H9 (cell line): ENCODE measurements at places on chromosomes 11 and 22.
A peak's percentile ranks its signal among the peaks of the same experiment; 100 is the strongest.

GRCh38 chr11:112082729-112083128 lies 3.8 kb downstream of the TIMM8B start:
- H3K27me3 ChIP-seq: no peaks in the 10 kb centered on the region
- H3K36me3 ChIP-seq: peaks cover 59% of the 10 kb centered on the region
- H3K4me1 ChIP-seq: no peaks in the 10 kb centered on the region
- DNase-seq: no peak

DNA sequence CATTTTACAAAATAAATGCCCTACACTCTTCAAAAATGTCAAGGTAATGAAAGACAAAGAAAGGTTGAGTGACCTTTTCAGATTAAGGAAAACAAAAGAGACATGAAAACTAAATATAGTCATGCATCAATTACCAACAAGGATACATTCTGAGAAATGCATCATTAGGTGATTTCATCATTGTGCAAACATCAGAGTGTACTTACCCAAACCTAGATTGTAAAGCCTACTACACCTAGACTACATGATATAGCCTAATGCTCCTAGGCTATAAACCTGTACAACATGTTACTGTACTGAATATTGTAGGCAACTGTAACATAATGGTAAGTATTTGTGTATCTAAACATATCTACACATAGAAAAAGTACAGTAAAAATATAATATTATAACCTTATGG lies 26.7 kb downstream of the INTS4 start:
- no peak for DNase-seq
- peaks cover 3% of the 10 kb centered on the region; the same call in 1 of the 3 replicates for H3K36me3 ChIP-seq
- H3K4me3 ChIP-seq: no peak overlapping the region
- no peaks in the 10 kb centered on the region for H3K27me3 ChIP-seq
- no peaks in the 10 kb centered on the region for H3K4me1 ChIP-seq

- no peaks in the 10 kb centered on the region for H3K4me1 ChIP-seq
- H3K36me3 ChIP-seq: no peaks in the 10 kb centered on the region
- DNase-seq: no peak
- H3K27ac ChIP-seq: no peak overlapping the region
- H3K4me3 ChIP-seq: no peak overlapping the region
These were observed 13.0 kb upstream of the MYEOV start for GRCh38 chr11:69280994-69281393.

- no peaks in the 10 kb centered on the region for H3K36me3 ChIP-seq
- peaks cover 8% of the 10 kb centered on the region; the same call in 1 of the 2 replicates for H3K4me1 ChIP-seq
- no peak for DNase-seq
- no peak overlapping the region for H3K27ac ChIP-seq
- H3K4me3 ChIP-seq: no peak overlapping the region
- H3K27me3 ChIP-seq: no peaks in the 10 kb centered on the region
These were observed 10.1 kb upstream of the GAB2 start for GRCh38 chr11:78427615-78428265.

DNA sequence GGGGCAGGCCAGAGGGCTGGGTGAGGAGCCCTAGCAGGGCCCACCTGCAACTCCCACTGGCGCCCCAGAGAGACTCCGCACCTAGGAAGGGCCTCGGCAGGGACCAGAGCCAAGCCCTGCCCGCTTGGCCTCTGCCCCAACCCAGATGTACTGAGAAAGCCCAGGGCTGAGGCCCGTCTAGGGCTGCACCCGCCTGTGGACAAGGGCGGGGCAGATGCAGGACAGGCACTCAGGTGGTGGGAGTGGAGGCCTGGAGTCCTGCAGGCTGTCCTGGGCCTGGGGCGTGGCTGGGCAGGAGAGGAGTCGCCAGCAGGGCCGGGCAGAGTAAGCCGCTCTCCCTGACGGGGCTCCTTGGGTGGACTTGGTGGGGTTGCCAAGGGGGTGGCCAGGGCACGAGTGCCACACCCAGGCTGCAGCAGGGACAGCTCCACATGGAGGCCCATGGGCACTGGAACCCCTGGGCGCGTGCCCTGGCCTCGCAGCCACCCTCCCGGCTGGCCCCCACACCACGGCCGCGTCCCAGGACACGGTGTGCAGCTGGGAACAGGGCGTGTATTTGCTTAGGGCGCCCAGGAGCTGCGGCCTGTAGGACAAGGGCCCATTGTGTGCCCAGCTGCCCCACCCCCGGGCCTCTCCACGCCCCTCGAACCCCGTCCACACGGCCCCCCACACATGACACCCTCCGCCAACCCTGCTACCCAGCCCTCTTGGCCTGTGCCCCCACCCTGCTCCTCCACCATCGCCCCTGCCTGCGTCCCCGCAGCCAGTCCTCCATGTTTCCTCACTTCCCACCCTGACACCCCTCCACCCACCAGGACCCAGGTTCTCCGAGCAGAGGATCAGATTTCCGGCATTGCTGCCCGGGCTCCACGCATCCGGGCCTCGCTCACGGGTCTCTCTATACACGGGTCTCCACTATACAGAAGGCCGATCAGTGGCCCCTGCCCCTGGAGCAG lies 11.3 kb upstream of the PIM3 start:
- H3K36me3 ChIP-seq: no peaks in the 10 kb centered on the region
- no peak overlapping the region for H3K27ac ChIP-seq
- DNase-seq: no peak
- no peak overlapping the region for H3K4me3 ChIP-seq

DNA sequence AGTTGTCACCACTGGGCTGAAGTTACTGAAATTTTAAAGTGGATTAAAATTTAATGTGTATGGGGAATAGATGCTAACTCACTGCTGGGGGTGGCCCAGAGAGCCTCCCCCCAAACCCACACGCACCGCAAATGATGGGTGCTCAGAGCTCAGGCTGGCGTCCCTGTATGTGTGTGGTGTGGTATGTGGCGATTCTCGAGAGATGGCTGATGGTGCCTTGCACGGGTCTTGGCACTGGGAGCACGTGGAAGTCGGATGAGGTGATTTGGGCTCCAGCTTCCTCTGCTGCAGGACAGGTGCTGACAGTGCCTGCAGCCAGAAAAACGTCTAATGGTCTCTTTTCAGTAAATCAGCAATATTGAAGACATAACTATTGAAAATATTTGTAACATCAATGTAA lies 1473.3 kb downstream of the TBC1D22A start:
- H3K36me3 ChIP-seq: peaks cover 6% of the 10 kb centered on the region; the same call in 1 of the 3 replicates
- no peaks in the 10 kb centered on the region for H3K27me3 ChIP-seq
- H3K4me1 ChIP-seq: no peaks in the 10 kb centered on the region; the same call in 1 of the 2 replicates
- H3K27ac ChIP-seq: no peak overlapping the region
- H3K4me3 ChIP-seq: no peak overlapping the region; the same call in 2 of the 3 replicates
- DNase-seq: no peak

DNA sequence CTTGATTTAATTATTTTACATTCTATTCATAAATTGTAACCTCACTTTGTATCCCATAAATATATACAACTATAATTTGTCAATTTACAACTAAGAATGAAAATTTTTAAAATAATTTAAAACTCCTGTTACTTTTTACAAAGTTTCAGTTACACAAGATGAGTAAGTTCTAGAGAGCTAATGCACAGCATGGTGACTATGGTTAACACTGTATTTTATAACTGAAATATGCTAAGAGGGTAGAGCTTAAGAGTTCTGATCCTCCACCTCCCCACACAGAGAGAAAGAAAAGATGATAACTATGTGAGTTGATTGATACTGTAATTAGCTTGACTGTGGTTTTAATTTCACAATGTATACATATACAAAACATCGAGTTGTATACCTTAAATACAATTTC lies 412.5 kb upstream of the DDI1 start:
- H3K27ac ChIP-seq: no peak overlapping the region
- no peaks in the 10 kb centered on the region for H3K36me3 ChIP-seq
- no peak for DNase-seq

DNA sequence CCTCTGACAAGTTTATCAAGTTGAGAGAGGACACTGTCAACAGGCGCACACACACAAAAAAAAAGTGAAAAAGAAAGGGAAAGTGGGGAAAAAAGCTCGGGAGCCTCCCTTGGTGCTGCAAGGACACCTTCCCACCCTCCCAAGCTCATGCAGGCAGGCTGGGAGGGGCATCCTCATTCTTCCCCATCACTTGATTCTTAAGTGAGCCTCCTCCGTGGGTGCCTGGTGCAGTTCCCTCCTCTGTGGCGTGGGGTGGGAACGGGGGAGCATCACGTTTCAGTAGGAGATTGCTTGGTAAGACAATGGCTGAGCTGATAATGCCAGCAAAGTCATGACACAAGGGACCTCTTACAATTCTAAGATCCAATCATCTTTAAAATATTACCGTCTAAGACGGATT lies 108.8 kb downstream of the NXPE2 start:
- DNase-seq: no peak
- H3K4me3 ChIP-seq: no peak overlapping the region
- H3K27ac ChIP-seq: no peak overlapping the region
- no peaks in the 10 kb centered on the region for H3K27me3 ChIP-seq
- H3K4me1 ChIP-seq: no peaks in the 10 kb centered on the region

GRCh38 chr22:28882545-28882877 lies 861 bp upstream of the ZNRF3 start:
- no peaks in the 10 kb centered on the region for H3K27me3 ChIP-seq
- H3K4me3 ChIP-seq: peak overlapping the region; percentile 76
- no peak overlapping the region for H3K27ac ChIP-seq
- no peaks in the 10 kb centered on the region for H3K36me3 ChIP-seq
- H3K4me1 ChIP-seq: peaks cover 10% of the 10 kb centered on the region

GRCh38 chr11:3058753-3059664 lies 1.8 kb upstream of the CARS1 start:
- peak; percentile 71 for DNase-seq
- peaks cover 15% of the 10 kb centered on the region for H3K36me3 ChIP-seq
- peak overlapping the region; percentile 58; the same call in 2 of the 3 replicates for H3K4me3 ChIP-seq
- H3K27me3 ChIP-seq: no peaks in the 10 kb centered on the region
- H3K27ac ChIP-seq: no peak overlapping the region

DNA sequence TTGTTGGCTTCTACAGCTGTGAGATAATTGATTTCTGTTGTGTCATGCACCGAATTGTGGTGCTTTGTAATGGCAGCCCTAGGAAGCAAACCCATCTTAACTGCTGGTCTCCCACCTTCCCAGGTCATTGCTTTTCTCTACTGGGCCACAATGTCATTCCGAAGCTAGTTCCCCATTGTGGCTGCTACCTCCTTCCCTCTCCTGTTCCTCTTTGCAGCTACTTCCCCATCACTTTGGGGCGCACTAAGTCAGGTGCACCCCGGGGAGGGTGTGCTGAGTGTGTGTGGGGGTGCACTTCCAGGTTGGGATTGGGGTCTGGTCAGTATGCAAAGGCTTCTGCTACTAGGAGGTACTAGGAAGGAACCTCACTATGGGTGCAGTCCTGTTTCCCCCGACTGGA lies 109.3 kb downstream of the ST3GAL4 start:
- H3K36me3 ChIP-seq: 0 out of 2 replicates have a peak, but pooled peaks cover 5% of the 10 kb centered on the region
- no peaks in the 10 kb centered on the region for H3K27me3 ChIP-seq
- H3K27ac ChIP-seq: no peak overlapping the region
- no peak overlapping the region for H3K4me3 ChIP-seq
- no peak for DNase-seq
- no peaks in the 10 kb centered on the region; the same call in 1 of the 2 replicates for H3K4me1 ChIP-seq

DNA sequence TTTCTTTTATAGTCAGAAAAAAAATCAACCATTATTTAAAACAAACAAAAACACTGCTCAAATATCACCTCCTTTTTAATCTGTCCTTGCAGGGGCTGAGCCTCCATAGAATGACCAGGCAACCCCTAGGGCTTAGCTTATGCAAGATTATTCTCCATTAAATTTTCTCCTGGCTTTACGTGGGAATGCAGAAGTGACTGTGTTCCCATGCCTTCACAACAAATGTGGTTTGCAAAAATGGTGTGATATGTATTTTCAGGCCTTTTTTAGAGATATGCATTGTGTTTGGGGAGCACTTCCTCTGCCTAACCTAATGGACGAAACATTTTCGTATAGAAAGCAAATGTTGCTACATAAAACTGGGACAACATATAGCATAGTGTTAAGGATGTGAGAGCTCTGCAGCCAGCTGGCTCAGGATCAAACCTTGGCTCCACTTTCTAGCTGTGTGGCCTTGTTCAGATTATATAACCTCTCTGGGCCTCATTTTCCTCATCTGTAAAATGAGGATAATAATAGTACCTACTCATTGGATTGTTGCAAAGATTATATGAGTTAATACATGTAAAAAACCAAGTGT lies 82.6 kb downstream of the PARVA start:
- peaks cover 2% of the 10 kb centered on the region; the same call in 1 of the 2 replicates for H3K27me3 ChIP-seq
- no peak overlapping the region for H3K27ac ChIP-seq
- no peaks in the 10 kb centered on the region for H3K4me1 ChIP-seq
- H3K4me3 ChIP-seq: no peak overlapping the region
- peaks cover 4% of the 10 kb centered on the region; the same call in 1 of the 3 replicates for H3K36me3 ChIP-seq

DNA sequence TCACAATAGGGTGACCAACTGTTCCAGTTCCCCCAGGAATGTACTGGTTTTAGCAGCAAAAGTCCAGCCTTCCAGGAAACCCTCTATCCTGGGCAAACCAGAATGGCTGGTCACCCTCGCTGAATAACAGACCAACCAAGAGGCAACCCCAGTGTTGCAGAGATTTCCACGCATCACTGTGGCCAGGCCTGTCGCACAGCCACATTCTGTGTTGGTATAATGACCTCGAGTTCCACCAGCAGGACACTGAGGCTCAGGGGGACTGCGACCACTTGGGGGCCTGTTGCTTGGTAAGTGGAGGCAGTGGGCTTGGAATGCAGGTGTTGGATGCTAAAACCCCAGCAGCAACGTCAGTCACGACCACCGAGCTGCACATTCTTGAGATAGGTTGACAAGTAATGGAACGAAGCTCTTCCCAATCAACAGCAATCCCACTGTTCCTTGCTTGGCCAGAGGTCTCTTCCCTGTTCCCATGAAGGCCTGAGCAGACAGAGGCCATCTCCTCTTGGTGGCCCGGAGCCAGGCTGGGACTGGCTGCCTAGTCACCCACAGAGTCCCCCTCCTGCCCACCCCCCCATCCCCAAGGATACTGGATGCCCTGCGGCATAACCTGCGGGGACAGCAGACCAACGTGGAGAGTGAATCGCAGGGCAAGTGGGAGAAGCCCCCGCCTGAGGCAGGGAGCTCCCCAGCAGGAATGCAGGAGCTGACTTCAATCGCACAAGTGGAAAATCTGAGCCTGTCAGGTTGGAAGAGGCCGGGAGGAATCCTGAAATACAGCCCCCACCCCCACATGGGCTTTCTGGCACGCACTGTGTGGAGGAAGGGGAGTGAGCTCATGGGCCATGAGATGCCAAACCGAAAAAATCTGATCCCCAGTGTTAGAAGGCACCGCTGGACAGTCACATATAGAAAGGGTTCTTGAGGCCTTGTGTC lies 43.4 kb upstream of the MN1 start:
- DNase-seq: no peak
- peaks cover 6% of the 10 kb centered on the region; the same call in 2 of the 3 replicates for H3K36me3 ChIP-seq
- no peaks in the 10 kb centered on the region for H3K27me3 ChIP-seq
- H3K27ac ChIP-seq: no peak overlapping the region

GRCh38 chr11:36509201-36509639 lies 852 bp downstream of the TRAF6 start:
- H3K27me3 ChIP-seq: no peaks in the 10 kb centered on the region
- peaks cover 2% of the 10 kb centered on the region; the same call in 2 of the 3 replicates for H3K36me3 ChIP-seq
- no peak for DNase-seq
- no peak overlapping the region for H3K27ac ChIP-seq

GRCh38 chr11:118837868-118838267 lies 45.8 kb upstream of the CXCR5 start:
- no peak for DNase-seq
- H3K27me3 ChIP-seq: no peaks in the 10 kb centered on the region
- H3K27ac ChIP-seq: no peak overlapping the region
- no peaks in the 10 kb centered on the region for H3K36me3 ChIP-seq
